ENCODE measurements at places on chromosomes 2 and 18.

DNA sequence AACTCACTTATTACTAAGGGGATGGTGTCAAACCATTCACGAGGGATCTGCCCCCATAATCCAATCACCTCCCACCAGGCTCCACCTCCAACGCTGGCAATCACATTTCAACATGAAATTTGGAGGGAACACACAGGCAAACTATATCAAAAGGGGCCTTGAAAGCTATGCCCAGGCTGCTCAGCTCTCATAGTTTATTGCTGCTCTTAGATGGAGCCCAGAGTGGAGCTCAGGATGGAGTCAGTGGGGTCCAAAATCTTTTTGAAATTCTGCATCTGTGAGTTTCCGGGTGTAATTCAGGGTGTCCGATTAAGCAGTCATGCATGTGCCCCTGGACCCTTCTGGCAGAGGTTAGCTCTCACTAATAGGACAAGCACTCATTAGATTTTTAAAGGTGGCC lies 24.3 kb downstream of the RHOB start:
- no peak for DNase-seq

GRCh38 chr2:181190711-181191110 lies 210.3 kb downstream of the UBE2E3 start:
- no peak for DNase-seq

GRCh38 chr2:108835040-108835439 lies 48.5 kb downstream of the CCDC138 start:
- DNase-seq: no peak

DNA sequence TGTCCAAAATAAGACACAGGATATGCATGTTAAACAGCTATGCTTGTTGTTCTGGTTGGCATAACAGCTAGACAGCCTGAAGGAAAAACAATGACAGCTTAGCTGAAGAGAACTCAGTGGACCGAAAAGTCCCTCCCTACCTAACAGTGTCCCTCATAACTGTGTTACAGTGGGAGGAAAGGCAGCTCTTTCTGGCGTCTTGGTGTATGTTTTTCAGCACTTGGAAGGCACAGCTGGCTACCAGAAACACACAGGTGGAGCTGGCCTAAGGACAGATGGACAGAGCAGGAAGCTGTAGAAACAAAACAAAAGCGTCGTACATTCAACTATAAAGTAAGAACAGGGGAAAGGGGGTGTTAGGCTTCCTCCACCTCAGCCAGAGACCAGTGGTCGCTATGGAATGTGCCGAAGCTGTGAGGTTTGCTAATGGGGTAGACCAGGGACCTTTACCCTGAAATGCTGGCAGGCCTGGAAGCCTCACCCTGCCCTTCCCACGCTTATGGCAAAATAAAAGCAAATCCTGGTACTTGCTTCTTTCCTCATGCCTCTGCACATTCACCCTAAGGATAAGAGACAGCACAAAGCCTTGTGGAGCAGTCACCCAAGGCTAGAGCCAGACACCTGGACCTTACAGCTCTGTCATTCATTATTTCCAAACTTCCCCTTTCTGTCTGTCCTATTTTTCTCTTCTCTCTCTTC lies 103.5 kb upstream of the TRIB2 start:
- no peak for DNase-seq

DNA sequence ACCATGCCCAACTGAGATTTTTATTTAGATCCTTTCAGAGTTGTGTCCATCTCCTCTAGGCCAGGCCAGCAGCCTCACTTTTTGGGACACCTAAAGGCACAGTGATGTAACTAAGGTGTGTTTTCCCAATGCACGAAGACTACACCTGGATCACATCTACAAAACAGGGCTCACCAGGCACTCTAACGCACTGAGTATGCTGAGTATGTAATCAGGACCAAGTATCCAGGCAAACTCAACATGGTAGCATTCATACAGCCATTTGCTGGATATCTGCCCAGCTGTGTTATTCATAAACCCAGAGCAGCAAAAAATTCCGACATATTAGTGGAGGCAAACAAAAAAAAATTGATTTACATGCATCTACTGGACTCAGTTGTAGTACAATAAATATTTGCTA lies 33.8 kb downstream of the LPIN2 start:
- no peak for DNase-seq

GRCh38 chr2:30484145-30484544 lies 37.1 kb downstream of the LCLAT1 start:
- no peak for DNase-seq

GRCh38 chr2:37335604-37336003 lies 8.8 kb upstream of the QPCT start:
- DNase-seq: no peak

DNA sequence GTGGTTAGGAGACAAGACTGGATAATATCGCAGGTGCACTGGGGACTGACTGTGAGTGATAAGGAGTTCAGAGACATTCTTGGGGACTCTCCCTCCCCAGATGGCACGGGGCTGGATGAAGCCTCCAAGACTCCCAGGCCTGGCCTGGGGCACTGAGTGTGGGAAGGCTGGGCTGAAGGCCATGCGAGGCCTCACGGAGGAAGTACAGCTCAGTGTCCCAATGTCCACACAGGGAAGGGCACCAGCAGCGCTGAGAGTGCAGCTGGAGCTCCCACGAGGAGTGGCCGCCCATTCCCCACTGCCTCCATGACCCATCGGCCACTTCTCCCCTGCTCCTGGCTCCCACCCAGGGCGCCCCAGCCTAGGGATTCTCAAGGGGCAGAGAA lies 6.5 kb downstream of the MFSD2B start:
- DNase-seq: no peak

DNA sequence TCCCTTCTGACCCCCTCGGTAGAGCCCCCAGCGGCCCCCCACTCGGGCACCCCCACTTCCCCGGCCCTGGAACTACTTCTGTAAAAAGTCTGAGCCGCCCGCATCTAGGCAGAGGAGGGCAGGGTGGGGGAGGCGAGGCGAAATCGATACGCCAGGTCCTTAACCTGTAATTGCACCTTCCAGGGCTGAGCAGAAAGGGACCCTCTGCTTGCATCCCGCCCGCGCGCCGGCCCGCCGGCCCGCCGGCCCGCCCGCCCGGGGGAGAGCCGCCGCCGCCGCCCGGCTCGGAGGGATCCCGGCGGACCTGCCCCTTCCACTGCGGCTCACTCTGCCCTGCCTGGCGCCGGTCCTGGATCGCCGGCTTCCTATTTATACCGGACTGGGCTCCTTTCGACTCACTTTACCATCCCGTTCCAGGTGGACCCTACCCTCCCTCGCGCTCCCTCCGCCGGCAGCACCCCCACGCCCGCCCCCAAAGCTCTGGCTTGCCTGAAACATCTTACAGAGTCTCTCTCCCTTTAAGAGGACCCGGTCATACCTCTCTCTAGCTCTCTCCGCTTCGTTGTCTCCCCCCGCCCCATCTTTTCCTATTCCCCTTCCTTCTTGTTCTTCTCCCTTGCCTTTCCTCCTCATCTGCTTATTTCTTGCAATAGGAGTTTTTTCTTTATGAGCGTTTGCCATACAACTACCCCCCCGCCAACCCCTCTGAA lies 797 bp downstream of the KLHL14 start:
- no peak for DNase-seq

DNA sequence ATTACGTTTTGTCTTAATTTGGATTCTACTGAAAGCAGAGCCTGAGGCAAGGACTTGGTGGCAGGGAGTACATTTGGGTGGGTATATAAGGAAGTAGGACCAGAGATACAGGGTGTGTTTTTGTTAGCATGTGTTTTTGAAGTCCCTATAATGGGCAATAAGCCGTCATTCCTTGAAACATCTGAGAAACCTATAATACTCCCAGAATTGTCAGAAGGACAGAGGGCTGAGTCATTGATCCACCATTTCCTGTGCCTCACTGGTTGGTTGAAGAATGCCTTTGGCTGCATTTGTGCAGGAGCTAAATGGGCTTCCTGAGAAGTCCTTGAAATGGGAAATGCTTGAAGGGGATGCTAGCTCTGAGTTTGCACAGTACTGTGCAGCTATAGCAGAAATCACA lies 281.8 kb upstream of the ZEB2 start:
- DNase-seq: peak; percentile 65

- DNase-seq: no peak
These were observed 47.2 kb downstream of the EIF2AK3 start for GRCh38 chr2:88580088-88580487.

DNA sequence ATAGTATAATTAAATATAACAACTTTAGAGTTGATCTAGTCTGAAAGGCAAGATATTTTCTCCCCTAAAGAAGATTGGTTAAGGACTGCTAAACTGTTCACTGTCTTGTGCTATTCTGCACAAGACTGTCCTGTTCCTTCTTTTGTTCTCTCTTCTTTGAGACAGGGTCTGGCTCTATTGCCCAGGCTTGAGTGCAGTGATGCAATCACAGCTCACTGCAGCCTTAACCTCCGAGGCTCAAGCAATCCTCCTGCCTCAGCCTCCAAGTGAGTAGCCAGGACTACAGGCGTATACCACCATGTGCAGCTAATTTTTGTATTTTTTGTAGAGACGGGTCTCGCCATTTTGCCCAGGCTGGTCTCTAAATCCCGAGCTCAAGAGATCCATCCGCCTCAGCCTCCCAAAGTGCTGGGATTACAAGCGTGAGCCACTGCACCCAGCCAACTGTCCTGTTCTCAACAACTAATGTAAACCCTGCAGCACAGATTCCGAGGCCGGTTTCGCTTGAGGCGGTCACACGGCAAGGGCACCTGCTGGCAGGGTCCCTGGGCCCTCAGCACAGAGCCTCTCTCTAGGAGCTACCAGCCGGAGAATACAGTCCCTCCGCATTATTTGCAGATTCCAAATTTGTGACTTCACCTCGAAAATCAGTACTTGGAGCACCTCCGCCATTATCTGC lies 16.4 kb downstream of the PXDN start:
- no peak for DNase-seq

DNA sequence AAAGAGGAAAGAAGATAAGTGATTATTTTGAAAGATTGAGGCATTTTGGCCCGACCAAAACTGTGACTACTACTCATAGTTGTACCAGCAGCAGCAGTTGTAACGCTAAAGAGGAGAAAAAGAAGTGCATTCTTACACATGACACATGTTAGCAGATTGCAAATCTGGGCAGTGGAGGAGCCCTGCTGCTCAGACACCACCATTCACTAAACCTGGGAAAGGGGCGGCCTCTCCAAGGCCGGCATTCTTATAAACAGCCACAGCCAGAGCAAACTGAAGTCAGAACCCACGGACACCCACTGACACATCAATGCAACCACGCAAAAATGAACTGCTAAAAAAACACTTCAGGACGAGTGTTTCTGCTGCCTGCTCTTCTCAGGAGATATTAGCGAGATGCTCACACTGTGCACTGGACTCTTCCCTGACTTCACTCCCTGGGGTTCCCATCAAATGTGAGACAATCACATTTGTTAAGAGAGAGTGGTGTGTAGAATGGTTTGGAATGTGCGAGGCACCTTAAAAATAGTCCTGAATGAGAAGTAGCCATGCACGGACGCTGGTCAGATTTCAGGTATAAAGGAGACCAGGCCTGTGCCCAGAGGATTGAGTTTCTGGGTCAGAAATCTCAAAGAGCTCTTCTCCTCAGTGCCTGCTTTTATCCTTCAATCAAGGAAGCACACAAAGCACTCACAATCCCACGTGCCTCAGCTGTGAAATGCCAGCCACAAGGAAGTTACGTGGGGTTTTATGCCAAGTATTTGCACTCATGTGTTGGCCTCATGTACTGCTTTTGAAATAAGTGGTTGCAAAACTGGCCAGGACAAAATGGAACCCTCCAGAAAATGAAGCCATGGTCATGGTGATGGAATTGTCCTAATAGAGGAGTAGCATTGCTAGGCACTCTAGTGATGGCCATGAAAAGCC lies 83.4 kb downstream of the MTCL1 start:
- DNase-seq: no peak

DNA sequence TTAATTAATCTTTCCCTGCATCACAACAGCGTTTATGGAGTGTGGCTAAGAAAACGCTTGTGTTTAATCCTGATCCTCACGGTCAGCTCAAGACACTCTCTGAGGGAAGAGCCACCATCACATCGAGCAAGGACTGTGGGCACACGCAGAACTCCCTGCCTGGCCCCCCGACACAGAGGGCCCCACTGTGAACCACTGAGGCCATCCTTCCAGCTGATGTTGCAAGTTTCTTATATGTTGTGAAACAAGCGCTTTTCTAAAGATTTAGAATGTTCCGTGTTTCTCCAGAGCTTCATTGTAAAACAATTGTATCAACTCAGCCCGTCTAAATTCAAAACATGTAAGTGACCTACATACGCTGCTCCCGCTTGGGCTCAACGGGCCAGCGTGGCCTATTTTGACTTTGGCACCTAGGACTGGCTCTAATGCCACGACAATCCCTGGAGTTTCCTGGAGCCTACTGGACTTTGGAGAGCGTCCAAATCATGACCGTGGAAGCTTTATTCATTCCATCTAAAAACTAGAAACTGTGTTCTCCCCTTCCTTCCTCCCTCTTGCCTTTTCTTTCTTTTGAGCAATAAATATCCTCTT lies 34.9 kb downstream of the SERPINE2 start:
- no peak for DNase-seq
